AG04450 (cell line): ENCODE measurements at places on chromosomes 12 and 14. TPM values are rescaled to one million over a fixed set of nuclear protein-coding genes. Genes with fewer than 3 reads are reported as not detected.

Gene DPPA3
- not detected in 2 replicates for polyA plus RNA-seq

DNA sequence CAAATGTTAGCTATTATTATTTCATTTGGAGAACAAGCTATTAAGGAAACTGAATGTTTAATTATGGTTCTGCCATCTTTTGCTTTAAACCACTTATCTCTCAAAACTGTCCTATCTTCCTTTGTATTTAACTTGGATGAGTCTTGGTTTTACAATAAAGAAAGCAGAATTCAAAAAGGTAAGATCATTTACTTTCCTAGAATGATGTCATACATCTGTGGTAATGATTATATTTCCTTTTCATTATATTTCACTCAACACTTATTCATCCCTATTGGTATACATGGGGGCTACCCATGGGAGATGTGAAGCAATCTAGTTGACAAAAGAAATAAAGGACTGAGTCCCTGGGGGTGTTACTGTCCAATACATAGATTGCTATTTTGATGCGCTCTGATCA lies 456.7 kb downstream of the ZFP36L1 start:
- no peak for DNase-seq

- DNase-seq: no peak
Observed at GRCh38 chr14:69887740-69888657, 8.8 kb downstream of the SMOC1 start.

- DNase-seq: no peak
Observed at GRCh38 chr14:23319746-23320583, 1.3 kb upstream of the PABPN1 start.

DNA sequence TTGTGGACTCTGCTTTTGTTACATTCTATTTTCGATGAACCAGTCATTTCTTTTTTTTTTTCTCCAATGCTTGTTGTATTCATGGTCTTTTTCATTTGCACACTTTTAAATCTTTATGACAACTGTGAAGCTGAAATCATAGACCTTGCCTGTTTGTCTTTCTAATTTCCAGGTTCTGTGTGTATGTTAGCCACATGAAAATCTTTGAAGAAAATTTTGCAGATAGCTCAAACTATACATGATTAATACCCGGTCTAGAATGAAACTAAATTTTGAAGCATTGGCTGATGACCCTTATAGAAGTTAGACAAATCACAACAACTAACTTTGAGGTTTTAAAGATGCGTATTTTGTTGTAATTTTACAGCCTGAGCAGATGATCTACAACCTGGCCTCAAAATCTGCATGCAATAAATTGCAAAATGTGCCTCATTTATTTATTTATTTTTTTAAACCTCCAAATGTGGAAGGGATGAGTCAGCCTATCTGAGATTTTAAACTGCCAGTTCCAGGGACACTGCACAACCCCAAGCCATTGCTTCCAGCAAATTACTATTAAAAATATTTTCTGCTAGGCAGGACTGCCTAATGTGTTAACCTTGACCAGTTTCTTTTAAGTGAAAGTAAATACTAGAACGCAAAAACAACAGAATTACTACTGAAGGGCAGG lies 96.3 kb upstream of the NAV3 start:
- no peak for DNase-seq

Gene PELI2
- polyA plus RNA-seq: 25.7 and 27.2 TPM in 2 replicates

DNA sequence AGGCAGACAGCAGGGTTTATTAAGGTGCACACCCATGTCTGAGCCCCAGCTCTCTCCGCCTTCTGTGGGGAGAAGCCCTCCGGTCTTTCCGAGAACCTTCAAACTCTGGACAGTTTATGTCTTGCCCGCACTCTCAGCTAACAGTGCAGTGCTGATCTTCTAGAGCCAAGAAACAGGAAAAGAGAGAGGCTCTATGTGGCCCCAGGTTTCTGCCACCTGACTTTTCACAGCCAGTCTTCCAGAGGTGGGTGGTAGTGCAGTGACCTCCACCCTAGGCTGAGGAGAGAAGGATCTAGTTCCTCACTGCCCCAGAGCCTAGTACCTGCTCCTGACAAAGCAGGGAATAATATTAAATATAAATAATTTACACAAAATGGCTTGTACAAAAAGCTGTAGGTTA lies 4.0 kb upstream of the SLC22A17 start:
- DNase-seq: no peak

GRCh38 chr14:104521816-104522745 lies 57.5 kb upstream of the C14orf180 start:
- no peak for DNase-seq

- DNase-seq: no peak
Observed at GRCh38 chr12:80679346-80680131, 27.9 kb upstream of the MYF6 start.
